ENCODE measurements at places on chromosomes 4 and X.

GRCh38 chr4:185587427-185588161, 52.3 kb upstream of the PDLIM3 start:
- DNase-seq, result peak; percentile 68

GRCh38 chr4:40515398-40516293, 114.0 kb downstream of the RBM47 start:
- peak; percentile 23 for DNase-seq

GRCh38 chr4:5691491-5692132, 16.7 kb downstream of the EVC2 start:
- DNase-seq, result no peak

- no peak for DNase-seq
Measured at GRCh38 chr4:175306436-175306835, 388.3 kb downstream of the ADAM29 start.

- DNase-seq, result no peak
Measured at GRCh38 chr4:8515316-8516060, 64.7 kb upstream of the GPR78 start.

DNA sequence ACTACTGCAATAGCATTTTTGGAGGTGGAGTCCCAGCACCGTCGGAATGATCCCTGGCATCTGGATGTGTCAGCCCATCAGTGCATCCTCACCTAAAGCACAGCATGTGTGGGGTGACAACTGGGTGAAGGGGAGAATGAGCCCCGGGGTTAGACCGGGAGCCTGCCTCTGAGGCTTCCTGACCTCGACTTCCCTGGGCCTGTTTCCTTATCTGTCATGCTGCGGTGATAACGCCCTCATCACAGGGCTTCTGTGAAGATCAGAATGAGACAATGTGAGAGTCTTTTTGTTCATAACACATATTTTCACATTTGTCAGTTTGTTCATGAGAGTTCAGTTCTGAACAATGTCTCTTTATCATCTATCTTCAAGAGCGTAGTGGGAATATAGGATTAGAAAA, 31.1 kb upstream of the PDLIM3 start:
- DNase-seq, result no peak

DNA sequence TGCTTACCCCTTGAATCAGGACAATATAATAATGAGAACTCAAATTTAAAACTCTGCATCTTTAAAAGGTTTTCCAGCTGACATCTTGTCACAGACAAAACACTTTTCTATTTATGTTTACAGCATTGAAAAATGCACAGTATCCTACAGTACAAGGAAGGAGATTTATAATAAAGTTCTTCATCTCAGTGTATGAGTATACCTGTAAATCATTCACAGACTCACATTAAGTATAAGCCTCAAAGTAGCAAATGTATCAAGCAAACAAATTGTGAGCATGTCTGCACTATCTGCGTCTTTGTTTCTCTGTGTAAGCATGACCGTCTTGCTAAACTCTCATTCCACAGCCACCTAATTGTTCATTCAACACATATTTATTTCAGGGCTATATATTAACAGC, 52.8 kb downstream of the PPP1R2C start:
- no peak for DNase-seq

GRCh38 chr4:73028621-73029020, 40.9 kb downstream of the COX18 start:
- DNase-seq, result no peak

- DNase-seq, result no peak
Measured at GRCh38 chrX:53379747-53380146, 42.7 kb downstream of the SMC1A start.

GRCh38 chrX:97846718-97847237, 963.1 kb downstream of the RPA4 start:
- DNase-seq, result no peak

- no peak for DNase-seq
Measured at GRCh38 chr4:30460818-30461217, 259.4 kb upstream of the PCDH7 start.

DNA sequence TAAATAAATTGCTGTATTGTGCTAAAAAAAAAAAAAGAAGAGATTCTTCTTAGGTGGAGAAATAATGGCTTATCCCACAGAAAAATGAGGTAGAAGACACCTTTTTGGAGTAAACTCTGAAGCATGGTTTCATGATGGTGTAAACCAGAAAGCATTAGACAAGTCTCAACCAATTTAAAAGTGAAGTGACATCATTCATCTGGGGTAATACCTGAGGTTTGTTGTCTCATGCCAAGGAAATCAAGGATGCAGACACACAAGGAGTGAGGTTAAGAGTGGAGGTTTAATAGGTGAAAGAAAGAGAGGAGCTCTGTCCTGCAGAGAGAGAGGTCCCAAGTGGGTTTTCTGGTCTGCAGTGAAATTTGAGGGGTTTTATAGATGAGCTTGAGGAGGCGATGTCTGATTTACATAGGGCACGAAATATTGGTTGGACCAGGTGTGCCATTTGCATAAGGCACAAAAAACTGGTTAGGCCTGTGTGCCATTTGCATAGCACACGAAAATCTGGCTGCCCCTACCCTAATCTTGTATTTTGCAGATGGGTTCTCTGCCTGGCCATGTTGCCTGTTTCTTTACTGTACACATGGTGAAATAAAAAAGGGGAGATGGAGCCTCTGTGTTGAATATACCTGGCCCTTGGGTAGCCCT, 25.0 kb upstream of the CWH43 start:
- DNase-seq, result no peak

GRCh38 chr4:93065790-93066189, 762.0 kb downstream of the GRID2 start:
- no peak for DNase-seq

DNA sequence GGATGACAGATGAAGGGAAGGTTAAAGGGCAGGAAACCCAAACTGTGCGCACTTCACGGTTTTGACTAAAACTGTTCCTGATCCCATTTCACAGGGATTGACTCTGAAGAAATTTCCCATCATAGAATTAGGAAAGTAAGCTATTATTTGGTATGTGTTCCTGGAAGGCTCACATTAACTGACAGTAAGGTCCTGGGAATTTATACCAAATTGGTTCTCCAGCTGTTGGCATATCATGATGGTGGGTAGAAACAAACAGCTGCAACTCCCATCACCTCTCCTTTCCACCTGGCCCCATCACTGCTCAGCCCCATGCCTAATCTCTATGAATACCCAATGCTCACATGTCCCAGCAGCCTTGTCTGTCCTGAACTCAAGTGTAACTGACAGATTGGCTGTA, 121.2 kb downstream of the GPC3 start:
- no peak for DNase-seq

DNA sequence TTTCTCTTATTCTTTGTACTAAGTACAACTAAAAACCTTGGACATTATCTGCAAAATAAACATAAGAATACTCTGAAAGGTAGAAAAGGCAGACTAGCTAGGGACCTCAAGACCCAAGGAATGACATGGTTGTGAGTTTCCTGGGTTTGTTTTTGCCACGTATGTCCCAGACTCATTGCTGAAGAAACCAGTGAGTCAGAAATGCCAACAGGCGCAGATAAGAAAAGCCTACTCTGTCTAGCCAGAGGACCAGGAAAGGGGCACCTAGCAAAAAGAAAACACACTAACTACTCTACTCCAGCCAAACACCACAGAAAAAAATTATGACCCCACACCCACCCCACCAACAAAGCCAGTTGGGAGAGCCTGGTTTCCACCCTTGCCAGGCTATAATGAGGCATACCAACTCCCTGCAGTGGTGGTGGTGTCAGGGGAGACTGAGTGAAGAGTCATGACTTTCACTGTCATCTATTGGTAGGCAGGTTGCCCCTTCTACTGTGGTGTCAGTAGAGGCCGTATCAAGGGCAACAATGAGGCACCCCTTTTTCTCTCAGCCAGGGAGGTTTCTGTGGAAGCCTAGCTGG, 10.9 kb downstream of the MTMR1 start:
- peak; percentile 27 for DNase-seq

DNA sequence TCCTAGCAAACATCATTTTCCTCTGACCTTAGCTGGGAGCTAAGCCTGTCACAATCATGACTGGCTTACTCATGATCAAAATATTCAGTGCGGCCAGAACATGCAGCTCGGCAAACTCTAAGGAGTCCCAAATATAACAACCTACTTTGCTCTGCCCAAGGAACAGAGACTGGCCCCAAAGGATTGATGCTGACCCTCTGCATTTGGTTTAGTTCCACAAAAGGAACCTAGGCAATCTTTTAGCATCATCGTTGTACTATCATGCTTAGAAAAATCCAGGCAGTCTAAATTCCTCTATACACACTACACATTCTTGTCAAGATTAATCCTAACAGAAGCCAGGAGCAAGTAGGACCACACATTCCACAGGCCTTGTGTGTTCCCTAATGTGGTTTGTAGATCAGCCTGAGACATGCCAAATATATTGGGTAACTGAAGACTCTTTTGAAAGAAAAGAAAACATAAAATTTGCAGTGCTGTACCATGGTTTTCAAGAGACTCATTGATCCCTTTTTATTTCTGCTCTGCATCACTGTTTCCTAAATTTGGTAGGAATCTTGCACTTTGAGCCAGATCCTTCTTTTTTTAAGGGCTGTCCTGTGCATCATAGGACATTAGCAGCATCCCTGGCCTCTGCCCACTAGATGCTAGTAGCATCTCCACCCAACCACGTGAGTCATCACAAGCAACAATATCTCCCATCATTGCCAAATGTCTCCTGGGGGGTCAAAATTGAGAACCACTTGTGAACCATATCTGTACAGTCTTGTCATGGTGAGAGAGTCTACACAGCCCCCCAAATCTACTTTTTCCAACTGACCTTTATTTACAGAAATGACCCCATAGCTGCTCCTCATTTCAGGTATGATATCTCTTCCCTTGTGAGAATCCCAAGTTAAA, 17.6 kb upstream of the CC2D2A start:
- no peak for DNase-seq

DNA sequence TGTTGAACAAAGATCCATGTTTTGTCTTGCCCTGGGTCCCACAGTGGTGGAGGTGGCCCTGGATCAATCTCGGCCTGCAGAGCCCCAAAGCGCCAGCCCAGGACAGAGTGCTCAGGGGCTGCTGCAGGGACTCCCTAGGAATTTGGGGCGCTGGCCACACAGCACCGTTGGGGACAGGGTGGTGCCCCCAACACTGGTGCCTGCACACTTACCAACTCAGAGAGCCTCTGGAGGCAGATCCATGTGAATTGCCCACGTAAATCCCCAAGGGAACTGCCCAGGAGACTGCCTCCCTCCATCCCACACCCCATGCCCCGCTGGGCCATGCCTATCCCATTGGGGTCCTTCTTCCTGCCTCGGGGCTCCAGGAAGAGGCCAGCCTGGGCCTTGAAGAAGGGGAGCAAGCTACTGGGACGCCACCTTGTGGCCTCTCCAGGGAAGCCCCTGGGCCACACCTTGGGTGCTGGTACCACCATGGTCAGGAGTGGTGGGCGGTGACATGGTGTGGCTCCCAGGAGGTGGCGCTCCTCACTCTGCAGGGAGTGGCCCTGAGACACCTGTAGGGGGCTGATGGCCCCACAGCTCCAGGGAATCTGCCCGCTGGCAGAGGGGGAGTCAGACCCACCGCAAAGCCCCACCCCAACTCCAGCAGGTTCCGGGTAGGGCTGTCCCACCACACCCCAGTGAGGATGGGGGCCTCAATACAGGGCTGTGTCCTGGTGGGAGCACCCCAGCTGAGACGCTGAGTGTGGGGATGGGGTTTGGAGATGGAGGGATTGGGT, 22.8 kb downstream of the CFAP99 start:
- peak; percentile 71 for DNase-seq

DNA sequence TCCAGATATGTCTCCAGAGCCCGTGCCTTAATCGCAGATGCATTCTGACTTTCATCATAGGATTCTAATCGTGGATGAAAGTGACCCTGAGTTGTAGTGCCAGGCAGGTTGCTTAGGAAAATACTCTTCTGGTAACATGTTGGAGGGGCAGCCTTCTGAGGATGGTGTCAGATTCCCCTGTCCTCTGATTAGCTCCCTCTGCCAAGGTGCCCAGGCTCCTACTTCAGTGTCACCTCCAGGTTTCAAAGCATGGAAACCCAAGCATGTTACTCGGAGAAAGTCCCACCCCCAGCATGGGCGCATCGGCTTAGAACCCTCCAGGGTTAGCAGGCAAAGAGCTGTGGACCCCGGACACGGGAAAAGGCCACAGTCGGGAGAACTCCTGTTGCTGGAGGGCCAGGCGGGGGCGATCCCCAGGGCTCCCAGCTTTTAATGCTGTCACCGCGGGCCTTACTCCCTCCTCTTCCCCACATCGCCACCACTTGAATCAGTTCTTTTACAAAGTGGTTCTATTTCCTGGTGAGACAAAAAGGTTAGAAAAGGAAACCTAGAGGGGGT, 44.5 kb downstream of the TRIM2 start:
- no peak for DNase-seq

DNA sequence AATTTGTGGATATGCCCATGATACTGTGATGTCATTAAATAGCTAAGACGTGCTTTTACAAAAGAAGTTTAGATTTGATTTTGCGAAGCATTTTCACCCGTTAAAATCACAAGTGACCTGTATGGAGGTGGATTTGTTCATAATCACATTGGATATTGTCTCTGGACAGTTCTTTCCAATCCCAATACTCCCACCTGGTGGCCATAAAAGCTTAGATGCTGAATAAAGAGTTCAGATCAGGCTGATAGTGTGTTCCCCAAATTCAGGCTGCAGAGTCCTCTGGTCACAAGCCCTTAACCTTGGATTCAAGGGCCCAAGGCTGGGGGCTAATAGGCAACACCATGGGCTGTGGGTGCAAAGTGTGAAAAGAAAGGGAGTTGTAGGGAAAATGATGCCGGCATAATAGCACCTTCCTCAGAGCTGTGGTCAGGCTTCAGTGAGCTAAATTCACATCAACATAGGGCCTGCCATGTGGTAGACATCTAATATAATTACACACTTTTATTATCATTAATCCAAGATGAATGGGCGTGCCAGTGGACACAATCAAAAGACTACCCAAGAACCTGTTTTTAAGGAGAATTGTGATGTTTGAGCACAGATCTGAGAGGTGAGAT, 28.1 kb downstream of the SMIM43 start:
- peak; percentile 25 for DNase-seq

- no peak for DNase-seq
Measured at GRCh38 chrX:149152941-149153340, 352.2 kb downstream of the IDS start.

DNA sequence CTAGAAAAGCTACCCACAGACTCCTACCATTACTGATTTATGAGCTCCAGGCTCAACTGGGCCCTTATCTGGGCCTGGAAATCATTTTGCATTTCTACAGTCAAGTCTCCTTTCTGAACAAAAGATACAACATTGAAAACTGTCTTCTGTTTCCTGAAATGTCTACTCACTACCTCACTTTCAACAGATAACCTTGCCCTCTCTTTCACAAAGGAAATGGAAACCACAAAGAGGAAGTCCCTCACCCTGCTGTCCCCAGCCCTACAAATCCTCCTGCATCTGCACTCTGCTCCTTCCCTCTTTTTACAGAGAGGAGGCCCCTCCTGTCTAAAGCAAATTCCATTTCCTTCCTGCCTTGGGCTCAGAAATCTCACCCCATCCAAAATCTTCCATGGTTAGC, 24.8 kb upstream of the CYBB start:
- no peak for DNase-seq

- DNase-seq, result no peak
Measured at GRCh38 chrX:30955687-30956086, 66.6 kb upstream of the TAB3 start.

DNA sequence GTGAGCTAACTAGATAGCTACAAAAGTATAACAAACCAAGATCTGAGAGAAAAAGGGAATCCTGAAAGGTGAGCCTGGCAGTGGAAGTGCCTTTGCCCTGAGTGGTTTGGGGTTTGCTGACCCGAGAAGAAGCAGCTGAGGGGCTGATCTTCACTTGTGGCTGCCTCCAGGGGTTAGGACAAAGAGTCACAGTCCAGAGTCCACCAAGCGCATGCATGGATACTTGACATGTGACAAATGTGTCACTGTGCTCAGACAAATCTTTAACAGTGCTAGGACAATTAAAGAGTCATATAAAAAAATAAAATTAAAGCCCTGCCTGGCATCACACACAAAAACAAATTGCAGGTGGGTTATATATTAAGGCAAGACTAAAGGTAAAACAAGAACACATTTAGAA, 26.4 kb downstream of the HMGB3 start:
- DNase-seq, result no peak

All from stimulated activated CD4-positive, alpha-beta T cell treated with anti-CD3 and anti-CD28 coated beads, Interleukin-4, amount 100 ng/mL, for 24 hours (primary cell).